ENCODE measurements at places on chromosomes 2 and 18. TPM values are rescaled to one million over a fixed set of nuclear protein-coding genes. Genes with fewer than 3 reads are reported as not detected.

Gene MSTN
- total RNA-seq: 0.02 TPM

Gene CRYGC
- not detected for total RNA-seq

Gene RAB6C
- not detected for total RNA-seq

Gene NAT8
- not detected for total RNA-seq

Gene ANKRD53
- not detected for total RNA-seq

Gene SLC11A1
- total RNA-seq: not detected

Gene IGFBP5
- total RNA-seq: 4.4 TPM

Gene DNER
- total RNA-seq: 68.3 TPM

Gene FBXO48
- total RNA-seq: 0.43 TPM

Gene ARMC9
- 69.8 TPM for total RNA-seq

Gene LYPD6
- total RNA-seq: 40.4 TPM

Gene KIF3C
- total RNA-seq: 38.8 TPM

Gene WDSUB1
- 9.4 TPM for total RNA-seq

Gene TMEM198
- 1.4 TPM for total RNA-seq

Gene LRP2
- total RNA-seq: not detected

Gene HNMT
- total RNA-seq: 22.6 TPM

Gene CCL20
- not detected for total RNA-seq

Gene RNF152
- total RNA-seq: 0.95 TPM

Gene HOXD12
- not detected for total RNA-seq
